ENCODE measurements at places on chromosomes 11 and 22.

- no peak for DNase-seq
These were observed 37.7 kb downstream of the NTM start for GRCh38 chr11:131408025-131408640.

DNA sequence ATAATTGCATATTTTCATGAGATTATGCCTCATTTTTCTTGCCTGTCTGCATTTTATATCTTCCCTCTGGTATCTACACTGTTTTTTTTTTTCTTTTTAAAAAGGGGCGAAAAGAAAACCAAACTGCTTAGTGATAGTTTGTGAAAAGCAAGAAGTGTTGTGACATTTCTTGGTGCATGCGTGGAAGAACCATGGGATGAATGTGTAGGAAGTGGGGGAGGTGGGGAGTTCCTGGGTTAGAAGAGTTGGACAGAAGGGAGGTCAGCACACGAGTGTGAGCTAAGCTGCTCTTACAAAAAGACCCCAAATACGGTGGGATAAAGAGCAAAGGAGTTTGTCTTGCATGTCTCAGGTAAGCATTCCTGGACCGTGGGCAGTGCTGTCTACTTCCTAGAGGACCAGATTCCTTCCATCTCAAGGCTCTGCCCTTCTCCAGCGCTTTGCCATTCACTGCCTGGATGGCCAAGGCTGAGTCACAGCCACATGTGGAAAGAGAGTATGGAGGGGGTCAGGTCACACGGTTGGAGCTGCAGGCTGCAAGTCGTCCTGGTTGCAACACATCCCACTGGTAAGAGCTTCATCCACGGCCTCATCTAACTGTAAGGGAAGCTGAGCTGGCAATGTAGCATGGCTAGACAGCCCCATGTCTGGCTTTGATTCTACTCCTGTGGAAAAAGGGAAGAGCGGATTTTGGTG is 300.6 kb downstream of the DDX10 start:
- no peak for DNase-seq

DNA sequence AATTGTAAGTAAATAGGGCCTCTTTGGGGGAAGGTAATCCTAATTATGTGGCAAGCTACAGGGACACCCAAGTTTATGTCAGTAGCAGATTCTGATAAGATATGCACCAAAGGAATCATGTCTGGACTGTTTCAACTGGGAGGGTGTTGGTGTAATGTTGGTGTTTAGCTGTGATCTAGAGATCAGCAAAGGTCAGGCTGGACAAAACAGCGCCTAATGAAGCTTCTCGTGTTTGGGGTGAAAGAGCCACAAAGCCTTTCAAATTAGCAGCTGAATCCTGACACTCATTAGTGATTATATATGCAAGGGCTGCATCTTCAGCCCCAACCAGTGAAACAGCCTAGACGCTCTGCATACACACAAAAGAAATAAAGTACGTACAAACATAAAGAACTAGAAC is 106.3 kb downstream of the MPPED2 start:
- DNase-seq: no peak

DNA sequence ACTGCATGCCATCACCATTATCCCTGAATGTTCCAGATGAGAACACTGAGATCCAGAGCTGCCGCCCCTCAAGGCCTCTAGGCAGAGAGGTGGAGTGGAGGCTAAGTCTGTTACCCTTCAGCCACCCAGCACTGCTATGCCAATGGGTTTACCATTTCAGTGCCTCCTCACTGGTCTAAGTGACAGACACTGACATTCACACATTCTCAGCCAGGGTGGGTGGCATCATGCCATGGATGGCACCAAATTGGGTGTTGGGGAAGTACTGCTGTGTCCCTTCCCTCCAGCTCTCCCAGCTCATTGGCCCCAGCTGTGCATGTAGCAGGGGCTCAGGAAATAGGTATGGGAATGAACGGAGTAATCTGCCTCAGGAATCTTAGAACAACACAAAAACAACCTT is 96.8 kb upstream of the PLET1 start:
- no peak for DNase-seq

DNA sequence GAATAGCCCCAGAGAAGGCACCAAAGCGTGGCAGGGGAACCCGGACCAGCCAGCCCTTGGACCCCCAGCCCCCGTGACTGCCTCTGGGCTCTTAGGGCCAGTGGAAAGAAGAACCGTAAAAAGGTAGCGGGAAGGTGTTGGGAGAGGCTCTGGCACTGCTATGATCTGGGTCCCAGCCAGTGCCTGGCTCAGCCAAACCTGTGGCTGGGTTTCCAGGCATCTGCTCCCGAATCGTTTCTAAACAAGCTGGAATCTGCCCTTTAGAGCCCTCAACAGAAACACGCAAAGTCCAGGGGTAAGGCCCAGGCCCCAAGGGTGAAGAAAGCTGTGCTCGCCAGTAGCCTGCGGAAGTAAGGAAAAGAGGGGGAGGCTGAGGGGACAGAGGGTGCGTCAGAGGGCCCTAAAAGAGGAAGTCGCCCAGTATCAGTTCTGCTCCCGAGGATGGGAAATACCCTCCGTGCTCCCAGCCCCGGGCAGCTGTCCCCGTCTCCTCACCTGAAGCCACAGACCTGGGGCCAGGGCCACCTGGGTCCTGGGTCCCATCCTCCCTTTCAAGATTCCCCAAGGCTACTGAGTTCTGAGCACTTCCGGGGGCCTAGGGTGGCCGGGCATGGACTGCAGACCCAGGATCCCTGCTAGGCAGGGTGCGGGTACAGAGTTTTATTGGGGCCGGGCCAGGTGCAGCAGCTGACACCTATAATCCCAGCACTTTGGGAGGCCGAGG is 24.7 kb downstream of the IL10RA start:
- no peak for DNase-seq

DNA sequence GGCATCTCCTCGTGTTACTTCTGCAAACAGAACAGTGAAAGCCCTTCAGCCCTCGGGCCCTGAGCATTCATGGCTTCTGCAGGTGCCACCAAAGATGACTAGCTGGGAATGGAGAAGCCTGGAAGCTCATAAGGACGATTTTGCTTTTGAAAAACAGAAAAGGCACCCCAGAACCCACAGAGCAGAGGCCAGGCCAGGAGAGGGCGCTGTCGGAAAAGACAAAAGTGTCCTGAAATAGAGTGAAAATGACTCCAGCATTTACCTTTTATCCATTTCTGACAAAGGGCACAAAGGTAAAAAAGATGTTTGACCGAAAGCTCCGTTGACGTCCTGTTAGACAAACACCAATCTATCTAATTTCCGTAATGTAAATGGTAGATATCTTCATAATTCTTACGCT is 37.6 kb downstream of the ZNF195 start:
- peak; percentile 33 for DNase-seq

DNA sequence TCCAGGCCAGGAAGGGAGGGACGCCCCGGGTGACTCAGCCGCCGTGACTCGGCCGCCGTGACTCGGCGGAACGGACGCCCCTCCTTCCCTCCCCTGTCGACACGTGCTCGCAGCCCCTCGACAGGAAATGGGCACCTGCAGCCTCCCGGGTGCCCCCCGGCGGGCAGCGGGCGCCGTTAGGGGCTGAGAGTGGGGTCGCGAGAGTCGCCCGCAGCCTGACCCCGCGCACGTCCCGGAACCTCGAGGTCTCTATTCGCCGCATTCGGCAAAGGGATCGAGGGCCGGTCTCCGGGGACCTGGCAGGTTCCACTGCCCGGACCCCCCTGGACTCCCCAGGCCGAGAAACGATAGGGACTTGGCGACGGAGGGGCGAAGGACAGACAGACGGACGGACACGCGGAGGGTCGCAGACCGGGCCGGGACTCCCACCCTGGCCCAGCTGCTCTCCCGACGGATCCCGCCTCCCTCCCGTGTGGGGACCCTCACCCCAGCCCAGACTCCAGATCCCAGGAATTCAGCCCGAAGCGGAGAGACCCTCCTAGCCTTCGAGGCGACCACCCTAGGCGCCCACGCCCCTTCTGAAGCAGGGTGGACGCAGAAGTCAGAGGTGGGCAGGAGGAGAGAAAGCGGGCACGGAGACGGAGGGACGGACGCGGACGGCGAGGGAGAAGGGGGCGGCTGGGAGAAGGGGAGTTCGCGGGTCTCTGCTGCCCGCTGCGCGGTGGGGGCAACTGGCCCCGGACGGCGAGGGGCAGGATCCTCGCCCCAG is 648 bp downstream of the FOSL1 start:
- DNase-seq: peak; percentile 56

DNA sequence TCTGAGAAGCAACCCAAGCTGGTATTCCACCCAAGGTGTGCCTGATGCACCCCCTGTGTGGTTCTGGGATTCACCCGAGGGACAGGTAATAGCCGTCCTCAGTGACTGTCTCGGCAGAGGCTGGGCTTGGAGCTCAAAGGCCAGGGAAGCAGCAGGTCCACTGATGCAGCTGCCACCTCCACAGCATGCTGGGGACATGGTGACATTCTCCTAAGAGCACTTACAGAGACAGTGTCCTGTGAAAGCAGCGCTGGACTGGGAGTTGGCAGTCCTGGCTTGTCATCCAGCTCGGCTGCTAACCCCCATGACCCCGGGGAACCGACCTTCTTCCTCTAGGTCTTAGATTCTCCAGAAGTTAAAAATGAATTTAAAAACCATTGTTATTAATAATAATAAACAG is 72.8 kb downstream of the RPUSD4 start:
- DNase-seq: no peak

GRCh38 chr11:12410006-12410728 is 32.8 kb downstream of the PARVA start:
- no peak for DNase-seq

Measured in activated CD8-positive, alpha-beta memory T cell treated with anti-CD3 and anti-CD28 coated beads for 4 hours (primary cell).